ENCODE measurements at places on chromosomes 3 and 15.
A peak's percentile ranks its signal among the peaks of the same experiment; 100 is the strongest.

DNA sequence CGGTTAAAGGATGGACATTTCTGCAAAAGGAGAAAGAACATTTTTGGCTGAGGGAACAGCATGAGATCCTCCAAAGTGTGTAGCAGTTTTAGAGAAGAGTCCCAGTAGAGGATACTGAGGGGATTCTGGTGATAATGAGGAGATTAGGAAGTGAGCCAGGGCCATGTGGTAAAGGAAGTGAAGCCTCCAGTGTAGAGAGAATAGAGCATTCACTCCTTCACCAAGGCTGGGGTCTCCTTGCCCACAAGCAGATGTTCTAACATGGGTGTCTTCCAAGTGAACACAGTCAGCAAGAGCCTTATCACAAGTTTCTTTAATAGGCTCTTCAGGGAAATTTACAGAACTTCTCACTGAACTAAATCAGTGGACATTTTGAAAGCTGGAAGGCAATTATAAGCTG lies 173.7 kb downstream of the SSR3 start:
- DNase-seq = no peak

GRCh38 chr15:101692801-101693598 lies 31.3 kb downstream of the TARS3 start:
- DNase-seq = no peak

DNA sequence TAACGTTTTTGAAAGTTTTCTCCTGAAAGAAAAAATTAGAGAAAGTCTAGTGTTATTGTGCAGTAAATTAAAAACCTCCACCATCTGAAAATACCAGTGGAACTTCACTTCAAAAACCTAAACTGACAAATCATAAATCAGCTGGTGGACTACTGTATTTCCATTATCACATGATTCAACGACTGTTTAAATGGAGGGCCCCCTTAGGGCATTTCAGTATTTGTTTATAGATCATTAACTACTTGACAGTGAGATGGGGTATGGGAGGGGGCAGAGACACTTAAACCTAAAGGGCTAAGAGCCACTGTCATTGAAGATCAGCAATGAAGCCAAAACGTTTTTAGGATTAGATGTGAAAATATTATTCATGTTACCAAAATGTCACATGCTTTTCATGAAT lies 8.8 kb upstream of the C15orf61 start:
- DNase-seq = no peak

GRCh38 chr3:127475975-127476705 lies 114.4 kb downstream of the TPRA1 start:
- no peak for DNase-seq

DNA sequence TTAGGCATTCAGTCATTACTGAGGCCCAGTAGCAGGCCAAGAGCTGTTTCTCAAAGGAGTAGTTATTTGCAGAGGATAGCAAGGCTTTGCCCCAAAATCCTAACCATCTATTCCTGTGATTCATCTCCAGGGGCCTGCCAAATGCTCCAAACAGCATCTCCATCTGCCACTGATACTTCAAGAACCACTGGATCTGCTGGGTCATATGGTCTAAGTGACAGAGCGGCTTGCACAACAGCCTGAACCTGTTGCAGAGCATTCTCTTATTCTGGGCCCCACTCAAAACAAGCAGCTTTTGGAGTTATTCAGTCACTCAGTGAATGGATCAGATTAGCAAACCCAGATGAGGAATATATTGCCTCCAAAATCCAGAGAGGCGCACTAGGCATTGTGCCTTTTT lies 68.8 kb upstream of the ALDH1A3 start:
- DNase-seq = no peak

GRCh38 chr15:52021128-52021671 lies 2.2 kb downstream of the MAPK6 start:
- DNase-seq = peak; percentile 33
